Stimulated activated CD4-positive, alpha-beta T cell treated with anti-CD3 and anti-CD28 coated beads, TNF-alpha, amount 100 ng/mL, for 24 hours (primary cell): ENCODE measurements at places on chromosomes 3 and 15.

- DNase-seq = no peak
Observed at GRCh38 chr3:10614168-10614567, 108.8 kb upstream of the ATP2B2 start.

DNA sequence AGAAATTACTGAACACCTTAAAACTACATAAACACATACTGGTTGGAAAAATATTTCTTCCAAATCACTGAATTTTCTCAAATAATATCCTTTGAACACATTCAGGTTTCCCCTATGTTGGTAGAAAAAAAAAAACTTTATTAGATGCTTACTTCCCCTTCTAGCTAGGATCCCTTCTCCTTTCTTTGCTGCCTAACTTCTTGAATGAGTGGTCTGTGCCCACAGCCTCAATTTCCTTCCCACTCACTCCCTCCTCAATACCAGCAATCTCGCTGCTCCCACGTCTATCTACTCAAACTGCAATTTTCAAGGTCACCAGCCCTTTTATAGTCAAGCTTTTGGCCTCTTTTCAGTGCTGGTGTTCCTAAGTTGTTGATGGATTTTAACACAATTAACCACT is 8.3 kb downstream of the CD200R1 start:
- no peak for DNase-seq

- DNase-seq = no peak
Observed at GRCh38 chr3:170233530-170233929, 11.3 kb downstream of the PRKCI start.

DNA sequence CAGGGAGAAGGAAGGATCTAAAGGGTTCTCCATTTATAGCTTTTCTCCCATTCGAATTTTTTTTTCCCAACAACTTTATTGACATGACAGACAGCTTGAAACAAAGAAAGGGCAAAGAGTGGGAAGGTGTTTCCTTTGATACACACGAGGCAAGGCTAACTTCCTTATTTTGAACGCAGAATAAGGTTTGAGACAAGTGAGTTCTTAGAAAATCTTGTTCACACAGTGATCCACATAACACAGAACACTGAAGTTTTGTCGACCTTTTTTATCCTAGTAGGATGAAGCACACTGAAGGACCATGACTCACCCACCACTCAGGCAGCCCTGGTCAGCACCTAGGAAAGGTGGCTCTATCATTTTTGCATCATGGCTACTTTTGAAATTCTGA is 425.8 kb upstream of the MDFIC2 start:
- no peak for DNase-seq

DNA sequence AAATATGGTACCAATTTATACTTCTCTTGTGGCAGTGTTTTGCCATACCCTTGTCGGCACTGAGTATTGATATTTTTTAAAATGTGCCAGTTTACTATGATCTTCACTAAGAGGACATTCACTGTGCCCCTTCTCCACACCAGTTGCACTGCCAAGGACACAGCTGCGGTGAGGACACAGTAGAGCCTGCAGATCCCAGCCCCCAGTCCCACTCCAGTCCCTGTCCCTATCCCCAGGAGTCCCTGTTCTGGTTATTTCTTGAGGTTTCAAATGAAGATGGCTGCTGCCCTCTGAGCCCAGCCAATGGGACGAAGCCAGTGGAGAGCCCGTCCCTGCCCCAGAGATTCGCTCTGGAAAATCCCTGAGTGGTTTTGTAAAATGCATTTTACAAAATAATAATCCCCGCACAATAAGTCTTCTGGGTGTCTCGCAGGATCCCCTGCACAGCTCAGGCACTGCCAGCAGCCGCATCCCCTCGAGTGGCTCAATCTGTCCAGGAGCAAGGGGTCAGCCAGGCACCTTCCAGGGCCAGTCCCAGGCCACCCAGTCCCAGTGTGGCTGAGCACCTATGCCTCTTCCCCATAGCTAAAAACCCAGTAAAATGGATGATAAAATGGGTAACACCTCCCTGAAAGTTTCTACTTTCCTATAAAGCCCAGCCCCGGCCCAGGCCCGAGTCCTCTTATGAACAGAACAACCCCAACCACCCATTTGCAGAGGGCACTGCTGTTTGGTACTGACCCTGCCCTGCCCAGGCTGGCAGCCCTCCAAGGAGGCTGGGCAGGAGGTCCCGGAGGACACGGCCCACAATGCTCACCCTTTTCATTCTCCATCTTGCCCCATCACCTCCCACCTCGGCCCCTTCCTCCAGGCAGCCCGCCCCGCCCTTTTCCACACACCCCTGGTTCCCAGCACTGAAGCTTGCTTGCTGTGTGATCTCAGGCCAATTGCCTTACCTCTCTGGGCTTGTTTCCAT is 91.1 kb downstream of the VGLL4 start:
- DNase-seq = no peak

DNA sequence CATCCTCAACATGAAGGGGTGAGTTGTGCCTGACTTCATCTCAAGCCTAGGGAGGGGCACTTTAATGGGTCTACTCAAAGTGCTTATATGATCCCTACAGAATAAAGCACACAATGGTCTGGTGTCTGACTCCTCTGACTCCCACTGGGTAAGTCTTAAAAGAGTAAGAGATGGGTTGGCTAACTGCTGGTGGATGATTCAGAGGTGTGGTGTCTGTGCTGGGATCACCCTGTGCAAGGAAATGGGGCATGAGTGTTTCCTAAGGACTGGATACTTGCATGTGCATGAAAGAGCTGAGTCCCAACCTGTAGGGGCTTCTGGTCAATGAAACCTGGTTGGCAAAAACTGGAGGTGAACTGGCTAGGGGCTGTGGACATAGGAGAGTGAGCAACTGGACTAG is 158.8 kb downstream of the IL20RB start:
- no peak for DNase-seq

- DNase-seq = no peak
Observed at GRCh38 chr15:81492969-81493645, 119.1 kb upstream of the TMC3 start.

- DNase-seq = no peak
Observed at GRCh38 chr3:63132461-63133250, 145.5 kb upstream of the SYNPR start.

GRCh38 chr3:134381831-134382442 is 7.7 kb upstream of the AMOTL2 start:
- no peak for DNase-seq

DNA sequence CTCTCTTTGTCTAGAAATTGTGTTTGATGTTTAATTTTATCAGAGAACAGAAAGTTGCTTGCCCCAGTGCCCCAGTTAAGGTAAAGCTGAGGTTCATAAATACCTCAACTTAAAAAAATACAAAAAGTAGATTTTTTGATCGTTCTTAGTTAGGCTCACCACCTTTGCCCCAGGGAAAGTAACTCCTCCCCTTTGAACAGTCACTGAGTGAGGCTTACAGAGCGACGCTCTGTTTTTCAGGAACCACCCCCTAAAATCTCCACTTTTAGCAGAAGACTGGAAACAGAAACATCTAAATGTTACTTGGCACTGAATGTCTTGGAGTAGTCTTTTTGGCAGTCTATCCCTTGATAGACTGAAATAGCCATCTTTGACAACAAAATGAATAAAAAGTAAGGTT is 24.9 kb downstream of the BLM start:
- no peak for DNase-seq

- no peak for DNase-seq
Observed at GRCh38 chr15:96252148-96252547, 78.4 kb upstream of the NR2F2 start.

DNA sequence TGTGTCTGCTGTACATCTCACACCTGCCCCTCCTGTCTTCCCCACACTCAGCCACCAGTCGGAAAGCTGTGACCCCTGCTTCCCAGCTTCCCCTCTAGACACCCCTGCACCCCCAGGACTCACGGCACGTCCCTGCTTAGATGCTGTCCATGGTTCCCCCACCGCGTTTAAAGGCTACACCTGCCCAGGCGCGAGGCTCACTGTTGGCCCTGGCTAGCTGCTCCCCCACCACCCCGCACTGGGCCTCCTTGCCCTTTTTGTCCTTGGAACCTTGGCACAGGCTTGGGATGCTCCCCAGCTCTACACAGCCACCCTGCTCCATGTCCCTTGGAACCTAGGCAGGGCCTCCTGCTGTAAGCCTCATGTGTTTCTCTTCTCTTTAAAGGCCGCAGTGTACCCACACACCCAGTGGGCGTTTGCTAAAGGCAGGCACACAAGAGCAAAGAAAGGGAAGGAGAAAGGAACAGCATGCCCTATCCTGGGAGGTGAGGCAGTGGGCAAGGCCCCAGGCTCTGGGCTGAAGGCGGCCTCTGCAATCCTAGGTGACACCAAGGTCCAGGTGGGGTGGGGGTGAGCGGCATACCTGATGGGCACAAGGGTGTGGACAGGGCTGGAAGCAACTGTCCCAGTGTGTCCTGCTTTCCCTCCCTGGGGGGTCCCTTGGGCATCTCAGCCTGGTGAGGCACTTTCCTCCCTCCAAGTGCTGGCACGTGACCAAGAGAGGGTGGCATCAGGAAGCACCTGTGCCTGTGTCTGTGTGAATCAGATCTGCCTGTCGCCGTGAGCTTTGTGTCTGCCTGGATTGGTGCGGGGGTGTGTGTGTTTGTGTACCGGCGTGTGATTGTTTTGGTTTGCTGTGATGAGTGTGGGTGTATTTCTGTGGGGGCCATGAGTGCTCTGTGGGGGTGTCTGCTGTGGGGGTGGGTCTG is 54.4 kb downstream of the TPRA1 start:
- no peak for DNase-seq

GRCh38 chr15:40594429-40594836 is 384 bp downstream of the KNL1 start:
- DNase-seq = no peak

DNA sequence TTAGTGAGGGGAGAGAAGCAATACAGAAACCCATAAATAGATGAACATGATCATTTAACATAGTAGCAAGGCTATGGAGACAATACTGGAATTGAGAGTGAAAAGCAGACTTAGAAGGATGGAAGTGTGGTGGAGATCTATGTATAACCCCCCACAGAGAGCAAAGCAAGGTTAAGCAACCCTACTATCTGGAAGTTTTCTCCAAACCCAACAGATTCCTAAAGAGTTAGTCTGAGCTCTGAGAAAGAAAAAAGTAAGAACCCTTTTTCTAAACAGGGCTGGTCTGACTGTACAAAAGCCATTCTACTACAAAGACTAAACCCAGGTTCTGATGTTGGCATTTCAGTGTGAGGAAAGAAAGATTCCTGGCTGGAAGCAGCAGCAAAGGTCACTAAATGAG is 153.2 kb downstream of the WNT5A start:
- DNase-seq = no peak

DNA sequence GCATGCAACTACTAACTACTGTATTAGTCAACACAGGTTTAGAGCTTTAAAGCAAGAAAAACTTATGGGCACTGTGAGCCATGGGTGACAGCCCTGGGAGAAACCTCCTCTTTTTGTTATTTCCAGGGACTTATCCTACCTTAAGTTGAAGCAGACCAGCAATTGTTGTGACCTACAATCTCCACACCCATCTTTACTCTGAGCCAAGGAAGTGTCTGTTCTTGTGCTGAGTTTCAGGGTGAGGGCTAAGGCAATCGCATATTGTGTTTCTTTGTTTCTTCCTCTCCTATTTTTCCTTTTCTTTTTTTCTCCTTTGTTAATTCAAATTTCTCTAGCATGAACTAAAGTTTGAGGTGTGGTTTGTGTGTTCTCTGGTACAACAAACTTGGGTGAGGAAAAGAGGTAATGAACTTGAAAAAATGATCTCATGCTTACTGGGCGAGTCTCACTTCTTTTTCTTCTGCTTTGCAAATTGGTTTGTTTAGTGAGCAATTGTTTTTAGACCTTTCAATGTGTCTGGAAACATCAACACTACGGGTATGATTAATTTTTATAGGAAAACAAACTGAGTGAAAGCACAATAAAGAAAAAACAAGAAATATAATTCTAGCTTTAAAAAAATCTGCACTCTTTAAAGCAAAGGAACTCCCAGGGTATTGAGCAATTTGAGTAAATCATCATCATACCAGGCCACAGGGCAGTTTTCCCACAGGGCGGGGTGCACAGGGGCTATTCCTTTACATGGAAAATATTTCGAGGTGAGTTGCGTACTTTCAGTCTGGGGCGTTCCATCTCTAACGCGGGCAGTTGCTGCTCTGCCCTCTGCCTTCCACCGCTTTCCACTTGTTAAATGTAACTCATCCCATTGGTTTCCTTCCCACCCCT is 2.7 kb downstream of the UPK1B start:
- DNase-seq = no peak
